Peyer's patch (tissue), 4 donors: ENCODE measurements at places on chromosomes 13 and 19. TPM values are rescaled to one million over a fixed set of nuclear protein-coding genes. Genes with fewer than 3 reads are reported as not detected.
A peak's percentile ranks its signal among the peaks of the same experiment; 100 is the strongest.

GRCh38 chr19:6608940-6609339 is 18.0 kb upstream of the CD70 start:
- no peak for DNase-seq

DNA sequence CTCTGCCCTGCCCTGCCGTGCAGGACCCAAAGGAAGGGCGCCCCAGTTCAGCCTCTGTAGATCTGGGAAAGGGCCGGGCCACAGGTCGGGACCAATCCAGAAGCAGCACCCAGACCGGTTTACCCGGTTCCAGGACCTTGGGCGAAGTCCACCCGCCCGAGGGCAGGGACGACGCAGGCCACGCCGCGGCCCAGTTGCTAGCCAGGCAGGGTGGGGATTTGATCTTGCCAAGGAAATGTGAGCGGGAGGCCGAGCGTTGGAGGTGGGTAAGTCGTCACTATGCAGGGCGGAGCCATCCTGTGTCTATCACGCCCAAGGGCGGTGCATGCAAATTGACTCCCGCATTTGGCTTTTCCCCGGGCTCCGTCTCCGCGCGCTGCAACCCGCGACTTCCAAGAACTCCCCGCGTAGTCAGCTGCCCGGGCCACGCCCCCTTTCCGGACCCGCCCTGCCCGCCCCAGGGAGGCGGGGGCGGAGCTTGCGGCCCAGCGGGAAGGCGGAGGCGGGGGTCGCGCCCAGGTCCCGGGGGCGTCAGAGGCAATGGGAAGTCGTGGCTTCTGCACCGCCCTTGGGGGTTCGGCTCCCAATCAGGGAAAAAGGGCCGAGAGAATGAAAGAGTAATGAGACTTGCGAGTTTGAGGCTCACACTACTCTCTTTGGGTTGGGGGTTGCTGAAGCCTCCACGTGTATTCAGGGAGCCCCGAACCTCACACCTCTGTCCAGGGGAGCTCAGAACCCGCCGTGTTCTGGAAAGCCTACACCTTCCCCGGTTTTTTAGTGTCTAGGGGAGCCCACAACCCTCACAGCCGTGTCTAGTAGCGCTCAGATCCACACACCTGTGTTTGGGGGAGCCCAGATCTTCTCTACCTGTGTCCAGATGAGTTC is 12.8 kb downstream of the IER2 start:
- DNase-seq: peak; percentile 92

ZNF486 gene
- total RNA-seq: 2.3 TPM

DNA sequence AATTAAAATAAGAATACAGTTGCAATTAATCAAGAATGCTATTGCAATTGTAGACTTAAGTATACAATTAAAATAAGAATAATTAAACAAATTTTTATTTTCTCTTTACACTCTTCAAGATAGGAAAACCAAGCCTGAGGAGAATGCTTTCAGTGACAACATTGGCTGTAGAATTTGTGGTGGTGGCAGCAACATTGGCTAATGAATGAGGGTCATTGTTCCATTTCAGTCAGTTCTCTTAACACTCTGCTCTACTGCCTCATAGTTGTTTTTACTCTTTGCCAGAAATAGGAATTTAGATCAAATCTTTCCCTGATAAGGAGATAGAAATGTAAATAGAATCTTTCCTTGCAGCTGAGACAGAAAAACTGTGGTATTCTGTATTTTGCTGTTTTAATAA is 391.6 kb downstream of the PCDH20 start:
- DNase-seq: no peak

DNA sequence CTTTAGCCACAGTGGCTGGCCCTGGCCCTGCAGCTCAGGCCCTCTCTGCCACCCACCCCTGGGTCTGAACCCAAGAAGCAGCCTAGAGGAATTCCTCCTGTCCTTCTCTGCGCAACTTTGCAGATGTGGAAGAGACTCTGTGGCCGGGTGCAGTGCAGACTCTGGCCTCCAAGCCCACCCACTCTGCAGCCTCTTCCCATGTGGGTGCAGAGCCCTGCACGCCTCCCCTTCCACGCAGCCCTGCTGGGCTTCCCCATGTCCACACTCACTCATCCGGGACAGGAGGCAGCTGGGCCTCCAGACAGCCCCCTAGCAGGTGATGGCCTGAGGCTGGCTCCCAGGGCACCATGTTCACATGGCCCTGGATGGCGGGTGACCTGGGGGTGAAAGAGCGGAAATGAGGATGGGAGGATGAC is 2.5 kb downstream of the TEX29 start:
- DNase-seq: no peak

DNA sequence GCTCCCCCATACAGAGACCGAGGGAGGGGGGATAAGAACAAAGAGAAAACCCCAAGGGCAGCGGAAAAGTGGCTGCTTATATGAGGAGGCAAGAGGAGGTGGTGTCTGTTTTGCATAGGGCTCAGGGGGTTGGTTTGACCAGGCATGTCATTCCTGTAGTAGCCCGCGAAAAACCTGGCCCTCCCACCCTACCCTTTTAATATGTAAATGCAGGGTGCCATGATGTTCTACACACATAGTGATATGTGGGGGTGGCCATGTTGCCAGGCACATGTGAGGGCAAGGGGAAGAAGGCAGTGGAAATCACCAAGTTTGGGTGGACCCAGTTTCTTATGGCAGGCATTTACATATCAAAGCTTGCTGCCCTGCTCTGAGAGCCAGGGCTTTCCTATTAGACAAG is 203.5 kb upstream of the UBL3 start:
- DNase-seq: no peak
